ENCODE measurements at places on chromosomes 5 and 9.
A peak's percentile ranks its signal among the peaks of the same experiment; 100 is the strongest.

DNA sequence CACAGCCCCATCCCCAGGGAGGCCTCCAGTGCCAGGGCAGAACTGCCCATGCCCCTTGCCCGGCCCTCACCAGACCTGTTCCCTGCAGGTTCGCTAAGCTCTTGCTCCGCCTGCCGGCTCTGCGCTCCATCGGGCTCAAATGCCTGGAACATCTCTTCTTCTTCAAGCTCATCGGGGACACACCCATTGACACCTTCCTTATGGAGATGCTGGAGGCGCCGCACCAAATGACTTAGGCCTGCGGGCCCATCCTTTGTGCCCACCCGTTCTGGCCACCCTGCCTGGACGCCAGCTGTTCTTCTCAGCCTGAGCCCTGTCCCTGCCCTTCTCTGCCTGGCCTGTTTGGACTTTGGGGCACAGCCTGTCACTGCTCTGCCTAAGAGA, 110.1 kb downstream of the RXRA start:
- DNase-seq = no peak

GRCh38 chr5:119680080-119680479, 50.7 kb downstream of the FAM170A start:
- no peak for DNase-seq

GRCh38 chr5:1257841-1258240, 32.7 kb downstream of the SLC6A18 start:
- DNase-seq = no peak

GRCh38 chr5:158966716-158967115, 133.0 kb downstream of the EBF1 start:
- DNase-seq = no peak

- peak; percentile 21 for DNase-seq
Observed at GRCh38 chr5:91383956-91384300, 811 bp upstream of the ARRDC3 start.

- DNase-seq = no peak
Observed at GRCh38 chr9:81538890-81539289, 150.5 kb downstream of the TLE1 start.

DNA sequence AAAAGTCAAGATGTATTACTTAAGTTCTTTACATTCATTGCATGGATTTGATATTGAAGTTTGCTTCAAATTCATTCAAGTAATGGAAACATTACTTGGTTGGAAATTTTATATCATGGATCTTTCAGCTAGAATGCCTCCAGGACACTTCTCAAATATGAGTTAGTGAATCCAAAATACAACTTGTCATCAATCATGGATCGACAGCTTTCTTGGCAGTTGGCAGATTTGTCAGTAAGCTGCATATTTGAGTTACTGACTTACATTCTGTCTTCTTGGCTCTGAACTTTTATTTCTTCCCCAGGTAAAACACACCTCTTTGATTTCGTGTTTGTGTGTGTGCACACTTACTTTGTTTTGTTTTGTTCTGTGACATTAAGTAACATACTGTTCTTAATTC, 1171.1 kb downstream of the TAF11L14 start:
- no peak for DNase-seq

GRCh38 chr5:148060881-148061280, 2.9 kb upstream of the SPINK5 start:
- DNase-seq = no peak

DNA sequence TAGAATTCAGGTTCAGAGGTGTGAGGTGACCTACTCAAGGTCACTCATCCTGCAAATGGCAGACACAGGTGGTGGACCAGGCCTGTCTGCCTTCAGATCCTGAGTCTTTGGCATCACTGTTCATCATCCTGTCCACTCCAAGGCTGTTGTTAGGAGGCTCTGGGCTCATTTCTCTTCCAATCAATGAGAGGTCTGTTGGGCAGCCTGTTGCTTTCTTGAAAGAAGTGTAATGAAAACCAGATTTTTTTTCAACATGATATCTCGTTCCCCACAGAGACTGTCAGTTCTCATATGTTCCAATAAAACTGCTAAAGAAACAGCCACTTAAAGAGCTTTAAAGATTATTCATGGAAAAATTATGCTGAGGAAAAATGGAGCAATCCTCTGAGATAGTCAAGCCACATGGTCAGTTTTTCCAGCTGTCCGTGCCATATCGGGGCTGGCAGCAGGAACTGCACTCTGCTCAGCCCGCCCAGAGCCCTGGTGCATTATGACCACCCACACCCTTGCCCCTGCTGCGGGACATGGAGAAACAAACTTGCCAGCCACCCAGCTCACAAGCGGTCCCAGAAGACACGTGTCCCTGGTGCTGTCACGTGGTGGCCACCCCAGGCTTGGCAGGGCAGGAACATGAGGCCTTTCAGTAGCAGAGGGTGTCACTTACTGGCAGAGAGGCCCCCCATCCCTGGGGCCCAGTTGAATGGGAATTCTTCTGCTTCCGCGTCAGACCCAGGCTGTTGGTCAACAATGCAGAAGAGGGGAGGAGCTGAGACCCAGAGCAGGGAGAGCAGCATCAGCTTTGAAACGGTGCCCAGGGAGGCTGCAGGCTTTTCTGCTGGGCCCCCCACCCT, 63.7 kb upstream of the ANGPTL2 start:
- DNase-seq = peak; percentile 44

DNA sequence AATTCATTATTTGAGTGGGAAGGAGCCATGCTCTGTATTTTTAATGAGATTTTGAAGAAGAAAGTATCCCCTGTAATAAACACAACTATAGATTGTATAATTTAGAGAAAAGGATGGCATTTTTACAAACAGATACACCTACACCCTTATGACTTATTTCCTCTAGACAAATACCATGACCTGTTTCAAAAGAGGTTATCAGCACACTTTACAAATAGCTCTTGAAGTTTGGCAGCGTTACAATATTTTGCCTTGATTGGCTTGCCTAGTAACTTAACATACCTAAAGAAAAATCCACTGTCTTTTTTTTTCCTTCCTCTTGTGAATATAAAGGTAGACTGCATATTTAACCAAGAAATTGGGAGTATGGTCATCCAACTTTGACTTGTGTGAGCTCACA, 28.5 kb upstream of the CETN3 start:
- DNase-seq = no peak

GRCh38 chr9:121075251-121076036, 689 bp downstream of the CNTRL start:
- DNase-seq = no peak

DNA sequence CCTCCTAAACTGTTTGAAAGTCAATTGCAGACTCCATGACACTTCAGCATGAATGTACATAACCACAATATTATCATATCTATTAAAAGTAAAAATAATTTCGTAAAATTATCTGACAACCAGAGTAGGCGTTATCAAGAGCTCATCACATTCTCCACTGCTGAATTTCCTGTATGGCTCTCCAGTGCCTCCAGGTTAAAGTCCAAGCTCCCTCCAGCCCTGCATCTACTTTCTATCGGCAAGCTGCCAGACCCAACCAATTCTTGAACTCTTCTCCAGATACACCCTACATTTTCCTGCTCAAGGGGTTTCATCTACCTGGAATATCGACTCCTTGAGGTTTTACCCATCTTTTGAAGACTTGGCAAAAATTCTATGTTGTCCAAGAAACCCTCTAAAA, 74.5 kb upstream of the TBC1D2 start:
- DNase-seq = no peak

- DNase-seq = peak; percentile 85
Observed at GRCh38 chr5:134526483-134527155, 1.1 kb downstream of the JADE2 start.

DNA sequence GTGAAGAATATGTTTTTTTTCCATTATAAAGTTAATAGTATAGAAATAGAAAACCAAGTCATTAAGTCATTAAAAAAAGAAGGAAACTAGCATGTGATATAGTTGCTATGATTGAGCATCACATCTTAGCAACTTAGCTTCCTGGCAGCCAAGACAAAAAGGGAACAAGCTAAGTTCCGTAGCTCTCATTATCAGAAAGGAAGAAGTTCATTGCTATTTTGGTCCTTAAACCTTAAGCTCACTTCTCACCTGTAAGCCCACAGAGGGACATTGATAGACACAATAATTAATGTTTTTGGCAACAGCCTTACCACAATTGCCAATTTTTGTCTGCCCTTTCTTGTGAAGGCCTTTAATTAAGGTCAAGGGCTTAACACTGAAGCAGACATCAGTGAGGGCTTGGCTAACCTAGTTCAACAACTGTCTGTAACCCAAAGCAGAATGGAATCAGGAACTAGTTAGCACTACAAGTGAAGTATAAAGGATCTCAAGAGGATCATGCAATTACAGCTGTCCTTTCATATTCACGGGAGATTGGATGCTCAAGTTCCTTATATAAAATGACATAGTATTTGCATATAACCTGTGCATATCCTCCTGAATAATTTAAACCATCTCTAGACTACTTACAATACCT, 24.0 kb upstream of the KLF4 start:
- DNase-seq = no peak

DNA sequence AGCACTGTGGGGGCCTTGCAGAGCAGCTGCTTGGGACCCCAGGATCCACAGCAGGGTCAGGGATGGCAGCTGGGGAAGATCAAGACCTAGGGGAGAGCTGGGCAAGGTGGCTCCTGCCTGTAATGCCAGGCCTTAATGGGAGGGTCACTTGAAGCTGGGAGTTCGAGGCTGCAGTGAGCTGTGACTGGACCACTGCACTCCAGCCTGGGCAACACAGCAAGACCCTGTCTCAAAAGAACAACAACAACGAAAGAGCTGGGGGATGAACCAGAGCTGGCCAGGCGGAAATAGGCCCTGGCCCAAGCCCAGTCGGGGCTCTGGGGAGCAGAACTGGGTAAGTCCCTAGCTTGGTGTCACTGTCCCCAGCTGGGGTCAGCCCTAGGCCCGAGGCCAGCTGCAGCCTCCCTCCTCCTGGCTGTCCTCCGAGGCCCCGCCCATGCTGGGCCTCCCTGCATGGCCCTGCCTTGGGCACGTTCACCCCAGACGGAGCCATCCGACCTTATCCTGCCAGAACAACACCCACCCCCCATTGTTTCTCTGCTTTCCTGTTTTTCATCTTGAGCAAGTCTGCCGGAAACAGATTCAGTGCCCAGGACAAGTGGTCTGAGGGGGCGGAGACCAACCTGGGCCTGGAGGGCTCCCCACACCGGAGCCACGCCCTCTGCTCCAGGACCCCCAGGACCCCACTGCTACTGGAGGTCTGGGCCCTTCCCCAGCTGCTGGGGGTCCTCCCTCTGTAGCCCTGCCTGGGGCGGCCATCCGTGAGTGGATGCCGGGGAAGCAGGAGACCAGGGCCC, 1.9 kb downstream of the DIPK1B start:
- DNase-seq = no peak

DNA sequence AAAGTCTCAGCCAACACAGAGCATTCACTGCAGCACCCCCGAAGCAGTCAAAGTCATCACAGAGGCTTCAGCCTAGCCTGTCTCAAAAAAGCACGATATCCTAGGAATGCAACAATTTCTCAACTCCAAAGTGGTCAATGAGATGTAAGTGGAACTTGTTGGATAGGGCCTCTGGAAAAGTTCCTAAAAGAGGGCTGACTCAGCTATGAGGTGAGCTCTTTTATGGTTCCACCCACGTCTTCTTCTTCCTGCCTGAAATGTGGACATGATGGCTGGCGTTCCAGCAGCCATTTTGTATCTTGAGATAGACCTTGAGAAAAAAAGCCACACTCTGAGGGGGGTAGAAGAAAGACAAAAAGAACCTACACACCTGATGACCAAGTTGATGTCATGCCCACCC, 32.5 kb upstream of the TRIO start:
- DNase-seq = no peak

DNA sequence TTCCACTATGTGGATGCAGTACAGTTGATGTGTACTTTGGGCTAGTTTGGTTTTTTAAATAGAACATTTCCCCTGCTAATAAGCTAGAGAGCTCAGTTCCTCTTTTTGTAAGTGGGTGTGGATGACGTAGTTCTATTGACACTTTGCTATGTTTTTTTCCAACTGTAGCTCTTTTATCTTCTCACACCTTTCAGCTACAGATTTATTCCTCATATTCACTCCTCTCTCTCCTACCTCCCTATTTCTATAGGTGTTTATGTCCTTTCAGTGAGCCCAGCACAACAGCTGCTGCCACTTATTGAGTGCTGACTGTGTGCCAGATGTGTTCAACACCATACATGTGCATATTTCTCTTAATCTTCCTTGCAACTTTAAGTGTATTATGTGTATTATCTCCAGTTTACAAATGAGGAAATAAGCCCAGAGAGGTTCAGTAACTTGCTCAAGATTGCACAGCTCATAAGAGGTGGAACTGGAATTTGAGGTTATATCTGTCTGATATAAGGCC, 215.7 kb downstream of the SEMA6A start:
- no peak for DNase-seq

GRCh38 chr5:61576556-61576955, 244.5 kb downstream of the ZSWIM6 start:
- DNase-seq = no peak

GRCh38 chr9:16178294-16178693, 625.5 kb downstream of the CCDC171 start:
- no peak for DNase-seq

- no peak for DNase-seq
Observed at GRCh38 chr9:121779381-121780117, 128.1 kb downstream of the DAB2IP start.

GRCh38 chr9:22102146-22103053, 93.3 kb upstream of the CDKN2B start:
- DNase-seq = no peak

GRCh38 chr9:120875954-120876841, 790 bp downstream of the PHF19 start:
- peak; percentile 81 for DNase-seq

DNA sequence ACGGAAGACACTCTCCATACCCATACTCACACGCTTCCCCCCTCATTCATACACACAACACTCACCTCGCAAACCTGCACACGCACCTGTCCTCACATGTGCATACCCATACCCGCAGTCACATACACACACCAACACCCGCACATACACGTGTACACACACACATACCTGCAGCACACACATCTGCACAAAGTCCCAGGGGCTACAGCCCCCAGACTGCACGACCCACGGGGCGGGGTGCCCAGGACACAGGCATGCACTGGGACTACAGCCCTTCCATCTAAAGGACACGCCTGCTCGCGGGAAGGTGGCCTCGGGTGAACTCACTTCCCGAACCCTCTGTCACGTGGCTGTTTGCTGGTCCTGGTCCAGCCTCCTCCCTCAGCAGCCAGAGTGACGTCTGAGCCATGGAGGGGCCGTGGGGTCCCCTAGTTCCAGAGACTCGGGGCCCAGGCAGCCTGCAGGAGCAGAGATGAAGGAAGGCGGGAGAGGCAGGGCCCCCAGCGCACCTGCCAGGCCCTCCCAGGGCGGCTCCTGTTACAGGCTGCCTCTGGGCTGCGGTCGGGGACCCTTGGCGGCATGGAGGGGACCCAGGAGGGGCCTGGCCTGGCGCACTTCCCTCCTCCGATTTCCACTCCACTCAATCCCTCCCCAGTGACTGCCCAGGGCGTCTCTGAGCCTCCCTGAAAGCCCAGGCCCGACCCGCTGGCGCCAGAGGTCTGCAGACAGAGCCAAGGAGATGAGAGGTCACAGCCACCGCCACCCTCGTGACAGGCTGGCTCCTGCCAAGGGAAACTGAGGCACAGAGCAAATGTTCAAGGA, 8.1 kb downstream of the SLC12A7 start:
- no peak for DNase-seq

DNA sequence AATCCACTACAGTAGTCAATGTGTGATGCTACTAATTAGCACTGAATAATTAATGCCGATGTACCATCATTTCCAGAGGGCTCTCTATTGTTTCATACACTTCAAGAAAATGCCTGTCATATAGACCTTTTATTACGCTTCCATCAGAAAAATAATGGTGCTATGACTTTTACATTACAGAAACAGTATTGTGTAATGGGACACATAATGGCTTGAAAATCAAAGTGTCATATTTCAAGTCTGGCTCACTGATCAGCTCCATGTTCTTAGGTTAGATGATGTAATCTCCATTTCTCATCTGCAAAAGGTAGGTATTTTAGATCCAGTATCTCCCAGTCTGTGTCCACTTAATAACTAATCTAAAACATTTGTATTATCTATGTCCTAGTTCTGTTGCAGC, 990.6 kb upstream of the TYRP1 start:
- DNase-seq = peak; percentile 45

Data from NCI-H524 (cell line).